ENCODE measurements at places on chromosomes 7 and 10.

DNA sequence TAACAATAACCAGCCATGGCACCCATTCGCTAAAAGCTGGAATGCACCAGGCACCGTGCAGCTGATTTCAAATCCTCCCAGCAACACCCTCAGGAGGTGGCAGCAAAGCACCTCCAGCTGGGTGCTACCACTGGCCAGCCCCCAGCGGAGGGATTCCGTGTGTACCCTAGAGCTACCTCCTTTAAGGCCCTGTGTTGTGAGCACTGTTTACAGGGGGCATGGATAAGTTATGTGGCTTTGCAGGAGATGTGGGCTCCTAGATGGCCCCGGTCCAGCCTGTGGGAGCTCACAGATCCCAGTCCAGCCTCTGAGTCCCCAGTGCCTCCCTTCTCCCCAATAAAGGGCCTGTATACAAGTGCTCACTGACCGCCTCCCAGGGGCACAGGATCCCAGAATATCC, 27.1 kb downstream of the TNRC18 start:
- no peak for DNase-seq

DNA sequence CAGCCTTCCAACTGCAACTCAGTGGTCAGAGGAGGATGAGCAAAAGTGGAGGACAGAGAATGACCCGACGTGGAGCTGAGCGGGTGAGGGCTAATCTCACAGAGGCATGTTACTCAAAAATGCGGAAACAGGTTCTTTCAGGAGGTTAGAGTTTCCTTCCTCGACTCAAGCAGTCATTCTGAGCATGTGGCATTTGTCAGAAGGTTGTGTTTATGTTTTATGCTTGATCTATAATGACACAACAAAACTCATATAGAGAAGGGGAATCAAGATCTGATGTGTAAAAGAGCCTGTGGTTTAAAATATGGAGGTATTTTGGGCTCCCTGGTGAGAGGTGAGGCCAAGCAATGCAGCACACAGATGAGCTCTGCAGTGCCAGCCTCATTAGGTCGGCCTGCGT, 311.4 kb downstream of the ADARB2 start:
- no peak for DNase-seq

DNA sequence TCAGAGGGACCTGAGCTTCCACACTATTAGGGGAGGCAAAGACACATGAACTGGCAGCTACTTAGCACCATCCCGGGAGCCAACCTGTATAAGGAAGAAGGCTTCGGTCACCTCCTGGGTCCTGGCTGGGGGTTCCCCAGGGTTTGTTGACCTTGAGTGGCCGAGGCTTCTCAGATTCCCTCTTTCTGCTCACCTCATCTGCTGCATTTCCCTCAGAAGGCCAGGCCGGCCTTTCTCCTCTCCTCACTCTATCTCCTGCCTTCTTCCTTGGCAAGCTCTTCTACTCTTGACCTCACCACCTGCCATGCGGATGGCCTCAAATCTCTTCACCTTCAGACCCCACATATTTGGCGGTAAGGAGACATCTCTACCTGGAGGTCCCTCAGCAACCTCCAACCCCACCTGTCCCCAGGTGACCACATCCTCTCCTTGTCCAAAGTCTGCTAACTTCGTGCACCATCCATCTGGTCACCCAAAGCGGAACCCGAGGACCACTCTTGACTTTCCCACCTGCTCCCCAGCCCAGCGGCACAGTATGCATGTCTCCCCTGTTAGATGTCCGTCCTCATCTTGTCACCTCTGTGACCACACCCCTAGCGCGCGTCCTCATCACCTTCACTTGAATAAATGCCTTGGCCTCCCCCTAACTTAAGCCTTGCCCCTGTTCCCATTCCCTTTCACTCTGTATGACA, 133.8 kb upstream of the UNC5B start:
- DNase-seq: no peak

- DNase-seq: no peak
Measured at GRCh38 chr10:32182476-32182875, 126.3 kb upstream of the KIF5B start.

DNA sequence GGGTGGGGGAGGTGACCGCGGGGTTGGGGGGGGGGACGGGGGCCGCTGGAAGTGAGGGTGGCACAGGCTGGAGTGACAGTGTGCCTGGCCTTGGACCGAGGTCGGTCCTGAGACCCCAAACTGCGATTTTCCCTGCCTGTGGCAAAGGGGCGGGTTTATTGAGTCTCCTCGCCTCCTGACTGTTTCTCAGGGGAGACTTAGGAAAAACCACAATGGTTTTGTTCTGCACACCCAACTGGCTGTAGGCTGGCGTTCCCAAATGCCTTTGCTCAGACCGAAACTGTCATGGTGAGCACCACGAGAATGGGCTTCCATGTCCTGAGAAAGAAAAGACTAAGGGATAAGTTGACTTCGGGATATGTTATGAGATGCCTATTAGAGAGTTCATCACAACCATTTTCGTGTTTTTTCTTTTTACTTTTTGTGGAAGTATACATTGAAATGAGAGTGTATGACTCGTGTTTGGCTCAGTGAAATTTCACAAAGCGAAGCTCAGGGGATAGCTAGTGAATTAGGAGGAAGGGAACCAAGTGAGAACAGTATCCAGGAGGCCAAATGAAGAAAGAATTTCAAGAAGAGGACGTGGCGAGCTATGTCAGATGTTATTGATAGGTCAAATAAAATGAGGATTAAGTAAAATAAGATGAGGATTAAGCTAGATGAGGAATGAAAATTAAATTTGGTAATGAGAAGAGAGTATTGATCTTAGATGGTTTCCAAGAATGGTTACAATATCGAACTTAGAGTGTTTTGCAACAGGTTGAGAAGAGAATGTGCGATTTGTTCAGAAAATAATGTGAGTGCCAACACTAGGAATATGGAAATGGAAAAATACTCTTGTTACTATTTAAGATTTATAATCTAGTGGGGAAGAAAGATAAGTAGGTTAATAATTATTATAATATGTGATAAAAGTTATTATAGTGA, 918 bp downstream of the NET1 start:
- no peak for DNase-seq

GRCh38 chr10:89887830-89888229, 186.4 kb downstream of the KIF20B start:
- no peak for DNase-seq

Measured in mucosa of descending colon (tissue), 3 donors.